Inflammatory macrophage (primary cell): ENCODE measurements at places on chromosomes 4 and X.

- DNase-seq: no peak
Measured at GRCh38 chrX:46325312-46325877, 219.8 kb downstream of the ZNF674 start.

GRCh38 chrX:136271300-136271699 is 20.1 kb upstream of the MAP7D3 start:
- peak; percentile 3 for DNase-seq

- no peak for DNase-seq
Measured at GRCh38 chr4:62474802-62475201, 1274.7 kb downstream of the ADGRL3 start.

DNA sequence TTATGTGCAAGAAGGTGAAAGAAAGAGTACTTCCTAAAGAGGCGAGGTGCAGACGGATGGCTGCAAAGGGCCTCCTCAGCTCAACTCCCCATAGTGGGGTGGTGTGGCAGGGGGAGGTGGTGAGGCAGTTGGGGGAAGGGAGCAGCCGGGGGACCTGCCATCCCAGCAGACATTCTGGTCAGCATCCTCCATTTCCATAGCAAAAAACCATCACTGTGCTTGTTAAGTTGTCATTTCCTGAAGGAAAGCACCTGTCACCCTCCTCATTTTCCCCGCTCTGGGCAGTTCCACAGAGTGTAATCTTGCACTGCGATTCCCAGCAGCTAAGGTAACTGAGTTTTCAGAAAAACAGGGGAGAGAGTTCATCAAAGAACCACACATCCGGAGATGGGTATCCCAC is 51.5 kb downstream of the TSPAN5 start:
- no peak for DNase-seq

DNA sequence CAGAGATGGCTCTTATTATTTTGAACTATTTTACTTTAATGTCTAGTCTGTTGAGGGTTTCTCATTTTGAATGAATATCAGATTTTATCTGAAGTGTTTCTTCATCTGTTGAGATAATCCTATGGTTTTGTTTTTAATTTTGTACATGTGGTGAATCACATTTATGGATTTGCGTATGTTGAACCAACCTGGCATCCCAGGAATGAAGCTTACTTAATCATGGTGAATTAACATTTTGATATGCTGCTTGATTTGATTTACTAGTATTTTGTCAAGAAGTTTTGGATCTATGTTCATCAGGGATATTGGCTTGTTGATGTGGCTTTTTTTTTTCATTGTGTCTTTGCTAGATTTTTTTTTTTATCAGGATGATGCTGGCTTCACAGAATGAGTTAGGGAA is 2390.9 kb downstream of the PCDH7 start:
- no peak for DNase-seq

- no peak for DNase-seq
Measured at GRCh38 chrX:24305905-24306304, 8.0 kb downstream of the SUPT20HL2 start.

DNA sequence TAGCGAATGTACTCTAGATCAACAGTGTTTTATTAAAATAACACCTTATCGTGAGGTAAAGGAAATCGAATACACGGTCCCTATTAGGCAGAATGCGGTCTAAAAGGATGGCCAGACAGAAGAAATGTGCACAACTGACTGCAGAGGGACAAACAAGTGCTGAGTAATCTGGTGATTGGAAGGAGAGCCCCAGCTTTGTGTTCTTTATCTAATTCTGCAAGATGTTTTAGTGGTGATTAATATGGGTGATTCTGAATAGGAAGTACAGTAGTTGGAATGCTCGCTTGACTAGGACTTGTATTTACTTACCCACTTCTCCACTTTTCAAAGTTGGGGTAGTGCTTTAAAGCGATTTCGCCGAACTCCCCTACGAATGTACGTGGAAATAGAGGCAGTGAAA is 1.2 kb downstream of the WDR44 start:
- DNase-seq: no peak

DNA sequence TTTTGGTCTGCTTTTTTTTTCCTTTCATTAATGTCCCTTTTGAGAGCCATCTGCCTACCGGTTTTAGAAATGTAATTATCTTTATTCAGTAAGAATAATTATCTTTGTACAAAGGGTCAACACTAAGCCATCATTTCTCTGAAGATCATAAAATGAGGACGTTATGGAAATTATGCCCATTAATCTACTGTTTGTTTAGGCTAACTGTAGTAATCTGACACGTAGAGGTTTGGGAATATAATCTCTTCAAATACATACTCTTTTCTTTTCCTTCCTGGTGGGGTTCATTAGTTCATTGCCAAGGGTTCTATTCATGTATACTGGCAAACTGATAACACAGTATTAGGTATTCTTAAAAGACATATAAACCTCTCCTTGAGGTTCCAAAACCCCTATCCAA is 3.8 kb upstream of the HSD17B13 start:
- no peak for DNase-seq
